Stimulated activated CD4-positive, alpha-beta T cell treated with anti-CD3 and anti-CD28 coated beads, Interleukin-2, amount 100 ng/mL, for 4 hours (primary cell): ENCODE measurements at places on chromosomes 3 and 15.

GRCh38 chr3:37987751-37988179, 2.8 kb upstream of the VILL start:
- DNase-seq, result no peak

GRCh38 chr15:63389902-63390670, 8.4 kb upstream of the CA12 start:
- no peak for DNase-seq

- DNase-seq, result no peak
Observed at GRCh38 chr3:180447136-180447535, 154.8 kb upstream of the TTC14 start.

GRCh38 chr3:59595830-59596229, 546.0 kb upstream of the CFAP20DC start:
- DNase-seq, result no peak

DNA sequence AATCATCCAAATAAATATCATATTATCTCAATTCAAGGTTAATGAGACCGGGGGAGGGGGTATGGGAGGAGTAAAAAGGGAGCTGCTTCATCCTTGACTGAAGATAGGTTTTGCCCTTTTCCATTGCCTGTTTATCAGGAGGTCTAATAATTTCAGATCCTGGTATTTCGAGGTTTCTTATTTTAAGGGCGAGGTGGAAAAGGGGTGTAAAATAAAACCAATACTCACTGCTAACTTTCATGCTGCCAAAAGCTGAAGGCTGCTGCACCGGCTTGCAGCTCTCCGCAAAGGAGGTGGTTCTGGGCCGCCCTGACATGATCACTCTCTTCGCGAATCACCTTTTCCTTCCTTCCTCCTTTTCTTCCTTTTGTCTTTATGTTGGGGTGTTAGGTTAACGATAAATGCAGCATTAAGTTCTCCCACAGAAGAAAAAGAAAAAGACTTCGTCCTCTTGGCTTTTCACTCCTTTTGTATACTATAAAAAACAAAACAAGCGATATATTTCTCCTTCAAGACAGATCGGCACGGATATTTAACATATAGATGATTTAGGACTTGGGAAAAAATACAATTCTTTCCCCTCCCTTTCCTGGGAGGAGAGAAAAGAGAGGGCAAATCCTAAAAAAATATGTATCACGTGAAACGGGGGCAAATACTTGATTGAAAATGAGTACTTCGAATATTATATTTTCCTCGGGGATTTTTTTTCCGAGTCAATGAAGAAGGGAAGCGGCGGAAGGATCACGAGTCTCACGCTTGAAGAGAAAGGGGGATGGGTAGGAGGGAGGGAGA, 932 bp downstream of the GSK3B start:
- peak; percentile 9 for DNase-seq

DNA sequence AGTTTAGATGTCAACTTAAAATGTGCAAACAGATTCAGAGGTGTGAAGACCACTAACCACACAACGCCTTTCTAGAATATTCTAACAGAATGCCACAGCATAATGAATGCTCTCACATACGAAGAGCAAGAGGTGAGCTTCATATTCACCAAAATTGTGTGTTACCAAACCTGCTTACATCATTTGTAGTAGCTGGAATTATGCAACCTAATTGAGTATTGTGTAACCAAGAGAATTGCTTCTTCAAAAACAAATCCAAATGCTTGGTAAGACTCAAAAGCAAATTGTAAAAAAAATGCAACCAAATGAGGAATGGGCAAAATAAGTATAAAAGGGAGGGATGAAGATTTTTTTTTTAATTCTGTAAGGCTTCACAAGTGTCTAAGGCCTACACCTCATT, 160.7 kb downstream of the TAFA4 start:
- DNase-seq, result no peak

DNA sequence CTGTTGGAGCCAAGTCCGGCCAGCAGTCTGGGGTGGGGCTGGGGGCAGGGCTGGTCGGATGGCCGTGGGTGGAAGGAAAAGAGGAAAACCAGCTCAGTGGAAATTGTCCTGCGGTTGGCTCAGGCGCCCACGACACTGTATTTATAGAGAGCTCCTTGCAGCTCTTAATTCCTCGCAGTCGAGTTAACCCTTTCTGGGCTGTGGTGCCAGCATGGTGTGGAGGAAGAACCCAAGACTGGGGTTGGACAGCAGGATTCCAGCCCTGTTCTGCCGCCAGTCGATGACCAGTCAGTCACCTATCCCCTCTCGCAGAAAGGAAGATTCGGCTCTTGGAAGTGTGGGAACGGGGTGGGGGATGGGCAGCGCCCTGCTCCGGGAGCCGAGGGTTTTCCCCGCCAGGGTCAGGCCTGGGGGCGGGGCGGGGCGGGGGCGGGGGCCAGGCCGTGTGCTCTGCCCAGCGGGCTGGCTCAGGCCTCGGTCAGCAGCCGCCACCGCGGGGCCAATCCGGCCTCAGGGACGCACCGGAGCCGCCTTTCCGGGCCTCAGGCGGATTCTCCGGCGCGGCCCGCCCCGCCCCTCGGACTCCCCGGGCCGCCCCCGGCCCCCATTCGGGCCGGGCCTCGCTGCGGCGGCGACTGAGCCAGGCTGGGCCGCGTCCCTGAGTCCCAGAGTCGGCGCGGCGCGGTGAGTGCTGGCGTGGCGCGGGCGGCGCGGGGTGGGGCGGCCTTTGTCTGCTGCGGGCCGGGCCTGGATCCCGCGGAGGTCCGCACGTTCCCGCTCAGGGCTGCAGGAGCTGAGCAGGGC, at the start of gene CD276:
Gene CD276, plus strand, starts transcription at position 607 of the 804 bp plus-strand sequence. CDS start 15,257 bp downstream, outside the sequence.
- DNase-seq, result no peak

DNA sequence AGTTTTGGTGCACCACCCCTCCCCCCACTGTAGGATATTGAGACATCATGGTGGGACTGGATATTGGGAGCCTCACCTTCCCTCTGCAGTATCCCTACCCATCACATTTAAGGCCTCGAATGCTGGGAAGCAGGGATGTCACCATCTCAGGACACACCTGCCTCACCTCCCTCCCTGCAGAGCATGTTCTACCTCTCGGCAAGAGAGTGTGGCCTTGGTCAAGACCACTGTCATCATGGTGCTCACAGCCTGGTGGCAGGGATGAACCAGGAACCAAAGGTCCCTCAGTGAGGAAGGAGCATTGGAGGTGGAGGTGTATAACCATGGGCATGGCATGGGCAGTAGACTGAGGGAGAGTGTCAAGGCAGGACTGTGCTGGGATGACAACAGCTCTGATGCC, 104.8 kb downstream of the CORO2B start:
- DNase-seq, result no peak

DNA sequence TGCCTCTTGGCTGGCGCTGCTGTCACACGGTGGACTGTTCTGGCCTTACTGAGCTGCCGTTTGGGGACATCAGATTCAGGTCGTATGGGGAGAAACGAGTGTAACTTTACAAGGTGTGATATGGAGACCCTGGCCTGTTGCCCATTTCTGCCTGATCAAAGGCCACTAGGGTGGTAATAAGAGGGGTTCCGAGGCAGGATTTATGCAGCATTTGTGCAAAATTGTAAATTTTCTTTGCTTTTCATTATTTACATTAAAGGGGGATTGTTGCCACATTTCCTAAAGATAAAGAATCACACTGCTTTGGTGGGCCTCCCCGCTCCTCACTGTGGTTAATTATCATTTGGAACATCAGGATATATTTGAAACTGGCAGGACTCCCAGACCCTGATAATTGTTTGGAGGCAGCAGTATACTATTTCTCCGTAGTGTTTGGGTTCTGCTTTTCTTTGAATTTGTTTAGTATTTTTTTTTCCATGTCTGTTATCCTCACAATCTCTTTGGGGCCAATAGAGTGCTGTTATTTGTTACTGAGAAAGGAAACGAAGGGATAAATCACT, 891 bp downstream of the NXPE3 start:
- DNase-seq, result no peak

- DNase-seq, result no peak
Observed at GRCh38 chr3:118412503-118412902, 622.1 kb downstream of the IGSF11 start.

DNA sequence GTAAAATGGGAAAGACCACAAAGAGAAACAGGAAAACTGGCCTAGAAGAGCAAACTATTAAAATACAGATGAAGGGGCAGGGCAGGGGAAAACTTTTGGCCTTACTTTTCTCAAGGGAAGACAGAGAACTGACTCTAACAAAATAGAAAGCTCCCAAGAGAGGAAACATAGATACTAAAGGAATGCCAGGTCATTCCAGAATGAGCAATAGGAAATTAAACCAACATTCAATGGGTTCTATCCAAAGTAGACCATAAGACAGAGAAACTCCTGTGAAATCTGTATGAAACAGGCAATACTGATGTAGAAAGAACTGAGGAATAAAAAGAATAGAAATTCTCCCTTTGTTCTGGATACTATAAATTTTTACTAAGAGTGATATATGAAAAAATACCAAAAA, 491.8 kb downstream of the MECOM start:
- no peak for DNase-seq

DNA sequence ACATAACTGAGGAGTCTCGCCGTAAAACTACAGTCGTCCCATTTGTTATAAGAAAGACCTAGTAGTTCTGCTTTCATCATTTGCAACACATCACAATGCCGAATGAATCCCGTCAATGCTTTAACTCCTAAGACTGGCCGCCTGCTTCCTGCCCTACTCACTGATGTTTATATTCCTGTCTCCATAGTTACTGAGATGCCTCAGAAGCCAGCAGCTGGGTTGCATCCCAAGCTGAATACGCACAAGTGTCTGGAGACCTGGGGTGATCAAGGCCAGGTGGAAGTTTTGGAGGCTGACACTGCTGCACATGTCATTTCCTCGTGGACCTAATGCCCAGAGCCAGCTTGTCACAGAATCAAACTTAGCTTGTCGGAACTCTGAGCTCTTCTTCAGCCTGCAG, 95.2 kb upstream of the UBE2E1 start:
- DNase-seq, result no peak

DNA sequence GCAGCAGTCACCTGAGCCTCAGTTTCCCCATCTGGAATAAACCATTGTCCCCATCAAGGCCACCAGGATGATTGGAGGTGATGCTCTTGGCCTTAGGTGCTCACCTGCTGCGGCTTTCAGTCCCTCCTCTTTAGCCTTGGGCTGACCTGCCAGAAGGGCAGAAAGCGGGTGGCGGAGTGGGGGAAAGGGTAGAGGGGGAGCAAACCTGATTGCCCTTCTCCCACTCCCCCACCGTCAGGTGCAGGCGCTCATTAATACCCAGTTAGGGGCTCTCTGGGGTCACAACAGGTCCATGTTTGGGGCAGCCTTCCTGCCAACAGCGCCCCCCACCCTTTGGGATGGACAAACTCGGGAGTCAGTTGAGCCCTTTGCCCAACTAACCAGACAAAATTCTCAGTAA, 50.5 kb downstream of the GRIP2 start:
- DNase-seq, result no peak

DNA sequence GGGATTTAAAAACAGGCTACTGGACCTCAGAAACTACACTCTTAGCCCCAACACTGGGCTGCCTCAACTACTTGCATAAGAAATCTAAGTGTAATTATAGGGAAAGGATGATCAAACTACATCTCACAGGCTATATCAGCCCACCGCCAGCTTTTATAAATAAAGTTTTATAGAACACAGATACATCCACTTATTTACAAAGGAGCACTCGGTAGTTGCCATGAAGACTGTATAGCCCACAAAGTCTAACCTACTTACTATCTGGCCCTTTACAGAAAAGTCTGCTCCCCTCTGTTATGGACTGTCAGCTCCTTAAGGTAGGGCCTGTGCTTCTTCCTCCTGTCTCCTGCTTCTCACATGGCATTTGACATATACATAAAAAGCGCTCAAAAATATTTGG, 9.5 kb downstream of the OSBPL10 start:
- DNase-seq, result no peak

- DNase-seq, result no peak
Observed at GRCh38 chr15:90209591-90209990, 8.5 kb downstream of the SEMA4B start.

DNA sequence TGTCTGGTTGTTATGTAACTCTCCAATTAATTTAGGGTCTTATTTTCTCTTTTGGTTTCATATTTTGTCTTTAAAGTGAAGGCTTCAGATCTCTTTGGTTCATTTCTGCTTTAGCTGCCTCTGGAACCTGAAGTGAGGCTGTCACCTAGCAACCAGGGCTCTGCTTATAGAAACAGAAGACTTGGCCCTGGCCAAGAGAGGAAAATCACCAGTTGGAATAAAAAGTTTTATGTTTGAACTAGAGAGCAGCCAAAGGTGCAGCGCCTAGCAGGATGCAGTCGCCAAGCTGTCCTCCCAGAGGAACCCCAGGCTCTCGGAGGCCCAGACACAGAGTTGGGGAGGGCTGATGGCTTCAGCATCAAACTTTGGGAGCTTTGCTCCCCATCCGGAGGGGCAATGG, 41.1 kb downstream of the LYZL4 start:
- no peak for DNase-seq

- DNase-seq, result no peak
Observed at GRCh38 chr15:52220937-52221660, 29.9 kb upstream of the GNB5 start.

DNA sequence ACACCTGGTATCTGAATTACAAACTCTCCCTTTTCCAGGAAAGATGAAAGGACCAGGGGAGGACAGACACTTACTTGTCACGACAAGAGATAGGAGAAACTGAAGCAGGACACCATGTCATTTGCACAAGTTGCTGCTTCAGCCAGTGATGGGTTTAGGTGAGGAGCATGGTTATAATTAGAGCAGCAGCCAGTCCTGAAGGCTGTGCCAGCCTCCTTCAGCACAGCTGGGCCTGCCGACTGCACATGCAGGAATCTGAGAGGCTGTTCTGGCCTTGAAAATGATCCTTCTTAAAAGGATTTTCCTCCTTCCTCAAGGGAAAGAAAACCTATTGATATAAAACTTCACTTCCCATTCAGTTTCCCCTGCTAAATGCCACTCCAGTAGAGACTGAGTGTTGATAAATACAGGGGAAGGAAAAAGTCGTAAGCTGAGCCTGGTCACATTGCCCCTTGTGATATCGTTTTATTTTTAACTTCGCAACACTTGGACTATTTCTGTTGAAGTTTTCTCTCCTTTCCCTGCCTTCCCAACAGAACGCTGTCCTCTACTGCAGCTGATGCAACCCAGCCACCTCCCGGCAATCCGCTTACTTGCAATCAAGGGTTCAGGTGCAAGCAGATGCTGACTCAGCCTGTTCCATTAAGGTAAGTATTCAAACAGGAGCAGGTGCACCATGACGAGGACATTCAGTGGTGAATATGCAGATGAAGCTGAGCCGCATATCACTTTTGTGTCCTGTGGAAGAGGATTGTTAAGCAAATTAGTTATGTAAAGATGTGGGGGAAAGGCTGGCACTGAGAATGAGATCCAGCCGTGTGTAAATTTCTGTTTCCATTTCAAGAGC, at the start of gene FBXO40:
Gene FBXO40, plus strand, starts transcription at position 524 of the 847 bp plus-strand sequence. CDS start 27,197 bp downstream, outside the sequence.
- no peak for DNase-seq
